ENCODE measurements at places on chromosomes 2 and 18.
A peak's percentile ranks its signal among the peaks of the same experiment; 100 is the strongest.

DNA sequence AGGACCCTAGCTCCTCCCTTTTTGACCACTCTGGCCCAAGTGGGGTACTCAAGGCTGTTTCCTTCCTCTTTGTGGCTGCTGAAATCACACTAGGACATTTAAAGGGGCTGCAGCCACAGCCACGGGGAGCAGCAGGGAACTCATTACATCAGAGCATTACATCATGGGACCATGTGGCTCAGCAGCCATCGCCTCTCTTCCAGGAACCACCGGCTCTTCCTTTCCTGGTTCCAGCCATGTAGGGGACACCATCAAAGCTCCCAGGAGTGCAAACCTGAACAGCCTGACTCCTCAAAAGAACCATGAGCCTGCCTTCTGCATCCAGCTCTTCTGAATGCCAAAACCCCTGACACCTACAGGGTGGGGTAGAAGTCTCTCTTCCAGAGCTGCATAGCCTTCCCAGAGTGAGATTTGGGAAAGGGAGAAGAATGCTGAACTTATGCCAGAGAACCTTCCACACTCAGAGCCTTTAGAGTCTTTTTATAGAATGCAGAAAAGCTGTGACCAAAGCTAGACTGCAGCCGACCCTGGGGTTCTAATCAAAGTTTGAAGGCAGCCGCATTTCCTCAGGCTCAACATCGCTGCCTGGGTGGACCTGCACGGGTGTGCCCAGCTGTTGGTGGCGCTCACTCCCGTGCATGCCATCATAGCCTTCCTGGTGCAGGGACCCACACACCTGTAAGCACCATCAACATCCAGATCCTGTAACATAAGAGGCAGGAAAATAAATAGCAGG, 121.7 kb downstream of the KLHL29 start:
- DNase-seq = no peak

DNA sequence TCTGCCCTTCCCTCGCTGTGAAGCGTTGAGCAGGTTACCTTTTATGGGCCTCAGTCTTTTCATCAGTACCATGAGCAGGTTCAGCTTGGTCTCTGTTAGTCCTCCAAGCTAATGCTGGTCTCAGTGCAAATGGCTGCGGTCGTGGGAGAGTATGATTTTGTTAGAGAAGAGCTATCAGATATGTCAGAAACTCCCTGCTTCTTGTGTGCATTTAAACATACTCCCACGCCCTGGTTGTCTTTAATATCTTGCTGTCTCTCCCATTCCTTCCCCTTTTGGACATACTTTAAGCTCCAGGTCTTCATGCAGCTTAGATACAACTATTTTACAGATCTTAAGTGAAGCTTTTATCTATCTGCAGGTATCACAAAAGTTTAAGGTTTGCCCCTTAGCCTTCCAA, 62.9 kb downstream of the EFR3B start:
- no peak for DNase-seq

DNA sequence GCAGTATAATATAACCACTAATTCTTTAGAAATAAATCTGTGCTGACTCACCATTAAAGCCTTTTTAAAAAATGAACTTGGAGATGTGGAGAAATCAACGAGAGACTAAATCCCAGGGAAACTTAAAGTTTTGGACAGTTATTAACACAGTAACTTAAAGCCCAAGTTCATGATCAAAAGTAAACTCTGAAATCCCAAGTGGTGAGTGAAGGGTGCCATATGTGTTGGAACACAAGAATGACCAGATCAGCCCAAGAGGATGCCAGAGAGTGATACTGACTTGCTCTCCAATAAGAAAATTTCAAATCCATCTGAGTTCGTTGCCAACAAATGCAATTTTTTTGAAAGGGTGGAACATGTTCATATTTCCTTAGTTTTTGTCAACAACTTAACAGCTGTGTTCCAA, 838.1 kb upstream of the ACVR2A start:
- no peak for DNase-seq

DNA sequence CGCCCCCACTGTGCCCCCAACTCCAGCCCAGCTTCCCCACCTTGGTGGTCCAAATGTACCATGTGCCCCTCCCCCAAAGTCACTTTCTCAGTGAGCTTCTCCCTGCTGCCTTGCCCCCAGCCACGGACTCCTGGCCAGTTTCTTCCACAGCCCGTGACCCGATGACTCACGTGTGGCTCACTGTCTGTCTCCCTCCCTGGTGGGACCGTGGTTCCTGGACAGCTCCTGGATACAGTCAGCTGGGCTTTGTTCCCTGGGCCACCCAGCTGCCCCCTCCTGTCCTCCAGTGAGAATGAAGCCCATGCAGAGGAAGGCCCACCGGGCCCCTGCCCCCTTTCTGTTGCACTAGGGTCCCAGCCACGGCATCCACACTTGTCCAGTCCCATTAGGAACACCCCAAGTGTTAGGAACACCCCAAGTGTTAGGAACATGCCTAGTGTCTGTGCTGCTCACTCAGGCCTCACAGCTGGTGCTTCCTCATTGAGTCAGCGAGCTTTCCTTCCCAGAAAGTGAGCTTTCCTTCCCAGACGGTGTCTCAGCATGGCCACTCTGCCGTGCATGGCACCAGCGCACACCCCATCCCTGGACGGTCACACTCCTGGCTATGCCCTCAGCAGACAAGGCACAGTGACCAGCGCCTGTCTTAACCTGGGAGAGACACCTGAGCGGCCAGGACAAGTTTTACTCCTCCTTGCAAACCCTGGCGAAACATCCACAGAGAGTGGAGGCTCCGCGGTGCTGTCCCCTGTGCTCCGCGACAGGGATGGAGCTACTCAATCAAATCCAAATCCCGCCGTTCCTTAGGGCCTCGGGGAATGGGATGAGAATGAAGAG, 44.8 kb upstream of the CTDP1 start:
- no peak for DNase-seq

DNA sequence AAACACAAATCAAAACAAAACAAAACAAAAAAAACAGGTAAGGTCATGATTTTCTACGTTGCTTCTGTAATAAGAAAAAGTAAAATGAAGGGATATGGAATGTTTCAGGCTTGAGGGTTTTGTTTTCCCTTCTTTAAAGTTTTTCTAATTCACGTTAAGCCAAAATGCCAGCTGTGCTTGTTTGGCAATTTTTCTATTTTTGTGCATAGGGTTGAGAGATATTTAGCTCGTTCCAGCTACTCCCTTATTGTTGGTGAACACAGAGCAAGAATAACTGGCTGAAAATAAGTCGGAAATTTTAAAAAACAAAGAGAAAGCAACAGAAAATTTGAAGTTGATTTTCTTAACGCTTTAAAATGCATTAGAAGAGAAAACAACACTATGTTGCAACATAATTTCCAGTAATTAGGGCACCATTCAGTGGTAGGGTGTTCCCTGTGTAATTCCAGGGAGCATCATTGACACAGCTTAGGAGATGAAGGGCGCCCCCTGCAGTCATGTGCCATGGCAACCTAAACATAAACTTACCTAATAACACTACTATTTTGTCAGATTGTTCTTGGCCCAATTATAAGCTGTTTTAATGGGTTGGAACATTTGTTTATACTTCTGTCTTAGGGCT, 99.5 kb downstream of the DTNA start:
- peak; percentile 29 for DNase-seq

DNA sequence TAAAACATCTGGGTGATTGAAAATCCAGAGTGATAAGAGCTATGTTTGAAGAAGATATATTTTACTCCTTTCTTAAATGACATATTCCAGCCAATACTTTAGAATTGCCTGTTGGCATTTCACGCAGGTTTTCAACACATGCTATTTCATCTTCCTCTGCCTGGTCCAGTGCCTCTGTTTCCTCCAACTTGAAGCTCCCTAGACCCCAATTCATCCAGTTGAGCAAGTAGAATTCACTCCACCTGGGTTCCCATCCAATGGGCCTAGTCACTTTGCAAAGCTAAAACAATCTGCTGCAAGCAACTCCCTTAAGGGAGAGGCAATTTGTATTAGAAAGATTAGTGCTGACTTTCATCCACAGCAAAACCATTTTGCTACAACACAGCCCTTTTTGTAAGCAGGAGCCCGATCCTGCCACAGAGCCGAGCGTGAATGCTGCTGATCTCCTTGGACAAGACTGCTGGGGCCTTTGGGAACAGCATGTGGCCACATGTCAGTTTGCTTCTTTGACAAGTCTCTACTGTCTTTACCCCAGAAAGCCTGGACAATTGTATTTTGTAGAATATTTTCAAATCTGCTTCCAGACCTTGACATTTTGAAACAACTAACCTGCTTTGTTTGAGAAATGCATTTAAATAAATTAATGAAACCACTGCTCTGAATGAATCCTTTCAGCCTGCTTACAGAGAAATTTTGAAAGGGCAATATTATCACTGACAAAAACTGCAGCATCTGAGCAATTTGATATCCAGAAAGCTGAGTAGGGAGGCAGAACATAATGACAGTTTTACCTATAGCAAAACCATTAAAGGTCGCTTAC, 259.1 kb downstream of the TDRD15 start:
- no peak for DNase-seq

DNA sequence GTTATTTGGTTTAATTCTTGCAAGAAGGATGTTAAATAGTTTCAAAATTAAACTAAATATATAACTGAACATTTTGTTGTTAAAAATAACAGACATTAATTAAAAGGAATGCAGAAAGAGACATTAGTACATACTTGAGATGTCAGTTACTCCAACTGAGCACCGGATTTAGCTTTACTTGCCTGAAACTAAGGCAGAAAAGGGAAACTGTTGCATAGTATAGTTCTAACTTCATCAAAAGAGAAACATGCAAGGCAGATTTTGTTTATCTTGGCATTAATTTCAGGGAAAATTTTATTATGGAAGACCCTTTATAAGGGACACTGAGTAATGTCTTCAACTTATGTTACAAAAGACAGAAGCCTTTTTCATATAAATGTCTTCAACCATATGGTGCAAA, 218.3 kb downstream of the STK39 start:
- no peak for DNase-seq

GRCh38 chr2:1070601-1071000, 120.0 kb downstream of the SNTG2 start:
- no peak for DNase-seq

GRCh38 chr2:64989982-64990614, 899 bp downstream of the SLC1A4 start:
- DNase-seq = peak; percentile 14

GRCh38 chr18:75161256-75162028, 47.5 kb downstream of the PTGR3 start:
- peak; percentile 23 for DNase-seq

- no peak for DNase-seq
Observed at GRCh38 chr2:17869128-17869527, 9.3 kb upstream of the KCNS3 start.

GRCh38 chr18:32469691-32470459, 807 bp downstream of the GAREM1 start:
- DNase-seq = peak; percentile 4

- peak; percentile 74 for DNase-seq
Observed at GRCh38 chr2:169141713-169142352, 72.5 kb downstream of the DHRS9 start.

- DNase-seq = no peak
Observed at GRCh38 chr2:133602538-133602937, 34.3 kb upstream of the NCKAP5 start.

DNA sequence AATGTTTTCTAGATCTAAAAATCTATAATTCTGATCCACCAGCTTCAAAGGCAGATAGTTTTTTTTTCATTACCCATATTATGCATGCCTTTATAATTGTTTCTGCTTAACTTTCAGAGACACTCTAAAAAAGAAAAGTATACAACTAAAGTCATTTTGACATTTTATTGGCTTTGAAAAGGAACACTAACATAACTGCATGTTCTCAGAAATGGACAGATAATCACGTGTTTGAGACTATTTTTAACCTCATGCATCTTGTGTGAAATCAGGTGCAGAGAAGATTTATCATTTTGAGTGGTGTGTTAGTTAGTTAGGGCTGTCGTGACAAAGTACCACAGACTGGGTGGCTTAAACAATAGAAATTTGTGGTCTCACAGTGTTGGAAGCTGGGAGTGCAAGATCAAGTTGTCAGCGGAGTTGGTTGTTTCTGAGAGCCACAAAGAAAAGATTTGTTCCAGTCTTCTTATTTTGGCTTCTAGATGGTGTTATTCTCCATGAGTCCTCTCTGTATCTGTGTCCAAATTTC, 841.4 kb upstream of the LRATD1 start:
- DNase-seq = no peak

DNA sequence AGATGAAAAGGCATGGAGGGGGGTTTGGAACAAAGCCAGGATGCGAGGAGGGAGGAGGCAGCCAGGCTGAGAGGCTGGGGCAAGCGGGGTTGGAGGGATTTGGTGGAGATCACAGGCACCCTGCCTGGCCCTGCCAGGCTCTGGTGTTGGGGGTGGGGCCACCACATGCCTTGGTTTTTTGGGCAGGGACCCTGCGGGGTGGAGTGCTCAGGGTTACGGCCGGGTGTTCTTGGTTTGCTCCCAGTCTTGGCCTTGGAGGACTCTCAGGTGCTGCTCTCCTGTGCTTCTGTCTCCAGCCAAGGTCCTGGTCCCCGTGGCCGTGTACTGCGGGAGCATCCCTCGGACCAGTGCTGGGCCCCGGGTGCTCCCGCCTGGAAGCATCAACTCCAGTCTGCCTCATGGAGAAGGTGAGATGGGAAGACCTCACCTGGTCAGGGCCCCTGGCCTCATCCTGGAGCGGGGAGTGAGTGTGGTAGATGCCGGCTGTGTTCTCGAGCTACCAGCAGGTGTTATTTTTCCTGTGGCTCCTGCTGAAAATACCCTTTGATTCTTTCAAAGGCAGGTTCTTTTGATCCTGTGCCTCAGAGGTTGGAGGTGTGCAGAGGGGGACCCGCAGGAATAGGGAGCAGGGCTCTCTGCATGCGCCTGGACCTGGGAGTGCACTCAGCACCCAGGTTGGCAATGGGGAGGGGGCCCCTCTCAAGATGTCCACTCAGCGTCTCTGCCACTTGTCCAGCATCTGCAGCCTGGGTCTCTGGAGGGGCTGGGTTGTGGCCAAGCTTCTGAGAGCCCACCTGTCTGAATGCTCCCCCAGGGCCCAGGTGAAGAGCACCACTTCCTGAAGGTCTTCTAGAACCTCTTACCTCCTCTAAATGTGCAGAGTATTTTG, 17.0 kb downstream of the TOGARAM2 start:
- DNase-seq = no peak

DNA sequence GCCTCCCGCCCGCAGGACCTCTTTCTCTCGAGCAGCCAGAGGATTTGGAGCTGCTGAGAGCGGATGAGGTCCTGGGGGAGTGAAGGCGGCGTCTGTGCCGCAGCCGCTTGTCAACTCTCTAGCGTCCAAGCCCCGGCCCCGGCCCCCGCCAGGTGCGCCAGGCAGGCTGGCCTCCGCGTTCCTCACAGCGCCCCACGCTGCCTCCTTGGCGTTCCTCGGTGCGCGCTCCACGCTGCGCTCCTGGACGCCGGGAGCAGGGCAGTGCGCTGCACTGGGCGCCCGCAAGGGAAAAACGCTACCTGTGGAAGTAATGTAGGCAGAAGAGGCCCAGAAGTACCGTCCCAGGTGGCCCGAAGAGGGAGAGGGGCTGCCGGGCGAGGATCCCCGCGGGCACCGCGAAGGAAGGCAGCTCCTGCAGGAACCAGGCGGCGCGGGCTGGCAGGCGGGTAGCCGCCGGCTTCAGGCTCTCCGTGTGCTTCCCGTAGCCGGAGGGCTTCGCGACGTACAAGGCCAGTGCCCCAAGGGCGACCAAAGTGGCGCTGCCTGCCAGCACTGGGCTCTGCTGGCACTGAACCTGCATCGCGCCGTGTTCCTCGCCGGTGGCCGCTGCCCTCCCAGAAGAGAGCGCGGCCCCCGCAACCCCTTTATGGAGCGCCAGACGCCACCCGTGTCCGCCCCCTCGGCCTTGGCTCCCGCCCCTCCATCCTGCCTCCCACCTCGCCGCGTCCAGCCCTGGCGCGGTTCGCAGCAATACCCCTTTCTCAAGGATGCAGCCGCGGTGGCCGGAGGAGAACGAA, at the start of gene SRD5A2:
Gene SRD5A2, minus strand, starts transcription at position 618 of the 797 bp plus-strand sequence. Its CDS starts 38 bp downstream, at position 580.
- no peak for DNase-seq

GRCh38 chr2:105371810-105372209, 27.0 kb downstream of the FHL2 start:
- no peak for DNase-seq
